ENCODE measurements at places on chromosomes 12 and 14.

- peak; percentile 42 for DNase-seq
These were observed 23.0 kb upstream of the TC2N start for GRCh38 chr14:91890291-91890749.

DNA sequence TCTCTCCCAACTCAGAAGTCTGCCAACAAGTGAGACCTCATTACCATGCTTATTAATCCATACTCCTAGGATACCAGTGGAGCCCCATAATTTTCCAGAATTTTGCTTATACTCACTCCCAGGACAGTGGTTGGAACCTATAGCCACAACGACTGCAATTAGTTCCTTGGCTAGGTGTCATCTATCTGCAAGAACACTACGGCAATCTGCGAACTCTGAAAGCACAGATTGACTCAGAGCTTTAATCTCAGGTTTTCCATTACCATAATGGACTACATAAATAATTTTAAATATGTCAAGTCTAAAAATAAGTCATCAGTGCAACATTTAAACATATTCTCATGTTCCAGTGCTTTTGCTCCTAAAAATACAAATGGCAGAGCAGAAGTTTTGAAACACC, 33.4 kb downstream of the TMTC3 start:
- DNase-seq = no peak

DNA sequence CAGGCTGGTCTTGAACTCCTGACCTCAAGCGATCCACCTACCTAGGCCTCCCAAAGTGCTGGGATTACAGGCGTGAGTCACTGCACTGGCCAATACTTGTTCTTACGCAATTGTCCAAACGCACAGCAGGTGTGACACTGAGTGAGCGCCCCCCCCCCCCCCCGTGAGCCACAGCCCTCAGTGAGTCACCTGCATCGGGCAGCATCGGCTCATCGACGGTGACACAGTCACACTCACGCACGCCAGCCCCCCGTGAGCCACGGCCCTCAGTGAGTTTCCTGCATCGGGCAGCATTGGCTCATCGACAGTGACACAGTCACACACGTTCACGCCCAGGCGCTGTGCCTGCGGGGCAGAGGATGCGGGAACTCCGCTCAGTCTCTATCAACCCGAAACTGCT, 42.5 kb downstream of the GALNT9 start:
- DNase-seq = no peak

DNA sequence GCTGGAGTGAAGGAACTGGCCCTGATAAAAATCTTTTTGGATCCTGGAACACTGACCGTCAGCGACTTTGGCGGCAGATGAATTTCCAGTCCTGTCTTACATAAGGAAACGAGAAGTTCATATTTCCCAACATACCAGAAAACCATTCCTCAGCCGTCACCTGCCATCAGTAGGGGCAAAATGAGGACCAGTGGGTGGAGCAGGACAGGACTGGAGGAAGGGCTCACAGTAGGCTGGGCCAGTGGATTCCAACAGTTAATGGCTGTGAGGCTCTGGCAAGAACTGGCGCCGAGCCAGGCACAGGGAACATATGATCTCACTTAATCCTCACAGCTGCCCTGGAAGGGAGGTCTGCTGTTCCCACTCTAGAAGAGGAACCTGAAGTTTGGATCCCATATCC, 67.2 kb upstream of the FAM181A start:
- DNase-seq = no peak

GRCh38 chr12:56836800-56837663, 73.9 kb downstream of the HSD17B6 start:
- DNase-seq = no peak

DNA sequence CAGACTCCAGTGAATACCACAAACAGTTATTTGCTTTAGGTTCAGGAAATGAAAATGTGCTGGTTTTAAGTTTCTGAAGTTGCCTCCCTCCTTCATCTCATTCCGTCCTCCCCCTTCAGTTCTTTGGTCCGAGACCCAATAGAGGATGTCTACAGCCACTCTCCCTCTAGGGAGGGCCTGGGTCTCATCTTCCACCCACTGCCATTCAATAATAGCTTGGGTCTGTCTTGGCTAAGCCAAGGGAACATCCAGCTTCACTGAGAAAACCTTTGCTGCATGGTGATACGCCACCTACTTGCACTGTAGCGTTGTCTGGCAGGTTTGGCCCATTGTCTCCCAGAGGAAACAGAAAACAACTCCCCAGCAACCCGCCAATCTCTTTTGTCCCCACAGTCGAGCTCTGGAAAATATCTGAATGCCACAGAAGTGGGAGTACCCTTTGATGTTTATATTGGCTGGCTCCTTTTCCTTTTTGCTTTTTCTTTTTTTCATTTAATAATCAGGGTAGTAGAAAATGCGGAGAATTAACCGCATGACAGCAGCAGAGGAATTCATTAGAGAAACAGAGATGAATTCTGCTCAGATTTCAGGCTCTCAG, 380.1 kb downstream of the RAD51B start:
- no peak for DNase-seq

DNA sequence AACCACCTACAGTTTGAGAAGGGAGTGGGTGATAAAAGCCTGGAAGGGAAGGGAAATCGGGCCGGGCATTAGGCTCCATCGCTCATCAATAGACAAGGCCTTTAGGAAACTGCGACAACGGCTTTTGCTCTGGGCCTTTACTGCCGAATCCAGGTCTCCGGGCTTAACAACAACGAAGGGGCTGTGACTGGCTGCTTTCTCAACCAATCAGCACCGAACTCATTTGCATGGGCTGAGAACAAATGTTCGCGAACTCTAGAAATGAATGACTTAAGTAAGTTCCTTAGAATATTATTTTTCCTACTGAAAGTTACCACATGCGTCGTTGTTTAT, 261 bp upstream of the RNU7-1 start:
- DNase-seq = peak; percentile 52

DNA sequence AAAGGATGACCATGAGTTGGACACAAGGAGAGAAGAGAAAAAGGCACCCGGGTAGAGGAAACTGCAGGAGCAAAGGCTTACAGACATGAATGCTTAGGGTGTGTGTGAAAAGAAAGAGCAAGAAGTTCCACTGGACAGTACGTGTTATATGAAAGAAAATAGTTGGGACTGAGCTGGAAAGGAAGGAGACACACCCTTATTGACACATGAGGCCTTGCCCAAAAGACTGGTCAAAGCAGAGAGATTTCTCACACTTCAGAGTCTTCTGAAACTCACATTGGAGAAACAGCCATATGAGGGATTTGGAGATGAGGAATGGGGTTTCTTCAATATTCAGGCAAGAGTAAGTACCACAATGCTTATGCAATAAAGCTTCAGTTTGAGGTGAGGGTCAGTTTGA, 56.0 kb downstream of the TTC9 start:
- DNase-seq = no peak

- no peak for DNase-seq
These were observed 85.8 kb downstream of the LLPH start for GRCh38 chr12:66044731-66045130.
